Kidney (tissue), 22 donors: ENCODE measurements at places on chromosomes 5 and 9. TPM values are rescaled to one million over a fixed set of nuclear protein-coding genes. Genes with fewer than 3 reads are reported as not detected.

Gene PTGDS
- total RNA-seq, result 236 TPM

Gene FOXD4L4
- 0.31 TPM for total RNA-seq

Gene TLN1
- 376 TPM for total RNA-seq

Gene ASTN2
- total RNA-seq, result 11.5 TPM

Gene TCF7
- total RNA-seq, result 15.6 TPM

Gene COL15A1
- total RNA-seq, result 42.0 TPM

Gene CDH9
- 2.1 TPM for total RNA-seq

Gene EDIL3
- 32.8 TPM for total RNA-seq

Gene LECT2
- total RNA-seq, result not detected

Gene RNF180
- total RNA-seq, result 23.0 TPM

Gene CEP120
- 22.1 TPM for total RNA-seq

GRCh38 chr5:83715236-83716065 is 5.2 kb downstream of the HAPLN1 start:
- DNase-seq, result no peak

- no peak for DNase-seq
Measured at GRCh38 chr5:79743846-79744605, 54.4 kb downstream of the CMYA5 start.

DNA sequence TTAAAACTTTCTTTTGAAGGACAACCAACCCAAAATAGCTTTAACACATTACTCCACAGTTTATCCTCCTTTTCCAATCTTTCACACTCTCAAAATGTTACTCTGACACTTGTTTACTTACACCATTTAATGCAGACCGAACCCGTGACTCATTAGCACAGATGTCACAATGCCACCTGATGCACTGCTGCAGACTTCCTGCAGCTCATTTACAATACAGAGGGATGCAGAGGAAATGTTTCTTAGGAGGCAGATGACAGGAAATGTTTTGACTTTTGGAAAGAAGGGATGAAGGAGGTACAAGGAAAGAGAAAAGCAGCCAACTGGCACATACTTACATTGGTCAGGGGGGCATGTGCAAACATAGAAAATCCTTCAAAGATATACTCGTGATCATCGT is 39.0 kb downstream of the DROSHA start:
- DNase-seq, result no peak

GRCh38 chr5:17379100-17379951 is 118.7 kb upstream of the TAF11L2 start:
- DNase-seq, result peak; percentile 29

GRCh38 chr5:57783693-57784092 is 301.1 kb upstream of the ACTBL2 start:
- DNase-seq, result no peak

- DNase-seq, result no peak
Measured at GRCh38 chr9:77543131-77543822, 104.8 kb downstream of the GNA14 start.

DNA sequence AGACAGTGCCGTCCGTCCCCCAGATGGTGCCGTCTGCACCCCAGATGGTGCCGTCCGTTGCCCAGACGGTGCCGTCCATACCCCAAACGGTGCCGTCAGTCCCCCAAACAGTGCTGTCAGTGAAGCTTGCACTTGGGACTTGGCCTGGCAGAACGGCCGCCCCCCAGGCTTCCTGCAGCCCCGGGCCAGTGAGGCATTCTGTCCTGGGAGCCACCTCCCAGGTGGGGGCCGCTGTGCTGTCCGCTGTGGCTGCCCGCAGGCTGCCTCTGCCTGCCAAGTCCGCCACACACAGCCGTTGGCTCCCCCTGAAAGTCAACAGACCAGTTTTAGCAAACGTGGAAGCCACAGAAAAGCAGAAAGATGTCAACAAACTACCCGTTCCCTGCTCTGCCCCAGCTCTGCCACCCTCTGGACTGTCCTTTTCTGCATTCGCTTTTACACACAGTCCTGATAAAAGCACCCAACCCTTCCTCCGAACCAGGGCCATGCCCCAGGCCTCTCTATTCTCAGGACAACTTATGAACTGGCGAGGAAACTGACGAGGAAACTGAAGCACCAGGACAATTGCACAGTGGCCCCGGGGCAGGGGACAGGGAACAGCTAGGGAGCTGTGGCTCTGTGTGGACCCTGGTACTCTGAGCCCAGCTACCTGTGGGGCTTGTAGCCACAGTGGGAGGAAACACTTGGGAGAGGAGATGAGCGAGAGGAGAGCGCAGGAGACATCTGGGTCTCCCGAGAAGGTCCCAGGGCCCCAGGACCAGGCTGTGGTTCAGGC is 39.6 kb upstream of the RXRA start:
- no peak for DNase-seq

- peak; percentile 64 for DNase-seq
Measured at GRCh38 chr9:102985162-102985895, 9.8 kb upstream of the CYLC2 start.

DNA sequence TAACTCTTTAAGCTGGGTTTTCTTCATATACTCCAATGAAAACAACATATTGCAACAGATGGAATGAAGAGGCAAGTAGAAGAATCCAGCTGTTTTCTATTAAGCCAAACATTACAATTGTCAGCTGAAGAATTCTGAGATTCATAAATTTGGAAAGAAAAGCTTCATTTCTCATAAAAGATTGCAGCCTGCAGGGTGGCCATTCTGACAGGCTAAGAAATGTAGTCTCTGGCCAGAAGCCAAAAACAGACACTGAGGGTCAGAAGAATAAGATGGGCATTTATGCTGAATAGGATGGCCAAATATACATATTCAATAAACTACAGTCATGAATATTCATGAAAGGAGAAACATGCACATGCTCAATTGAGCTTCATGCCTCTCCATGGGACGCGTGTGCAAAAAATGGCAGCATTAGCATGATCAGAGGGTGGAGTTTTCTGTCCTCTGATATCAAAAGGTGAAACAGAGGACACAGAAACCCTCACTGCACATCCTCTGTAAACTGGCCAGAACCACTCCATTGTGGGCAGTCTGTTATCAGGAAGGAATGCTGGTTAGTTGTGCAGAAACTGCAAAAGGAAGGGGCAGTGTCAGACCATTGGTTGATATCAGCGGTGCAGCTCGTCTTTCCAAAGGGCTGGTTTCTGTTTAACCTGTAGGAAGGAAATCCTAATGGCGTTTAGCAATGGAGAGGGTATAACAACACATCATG is 50.2 kb downstream of the FXN start:
- DNase-seq, result no peak

DNA sequence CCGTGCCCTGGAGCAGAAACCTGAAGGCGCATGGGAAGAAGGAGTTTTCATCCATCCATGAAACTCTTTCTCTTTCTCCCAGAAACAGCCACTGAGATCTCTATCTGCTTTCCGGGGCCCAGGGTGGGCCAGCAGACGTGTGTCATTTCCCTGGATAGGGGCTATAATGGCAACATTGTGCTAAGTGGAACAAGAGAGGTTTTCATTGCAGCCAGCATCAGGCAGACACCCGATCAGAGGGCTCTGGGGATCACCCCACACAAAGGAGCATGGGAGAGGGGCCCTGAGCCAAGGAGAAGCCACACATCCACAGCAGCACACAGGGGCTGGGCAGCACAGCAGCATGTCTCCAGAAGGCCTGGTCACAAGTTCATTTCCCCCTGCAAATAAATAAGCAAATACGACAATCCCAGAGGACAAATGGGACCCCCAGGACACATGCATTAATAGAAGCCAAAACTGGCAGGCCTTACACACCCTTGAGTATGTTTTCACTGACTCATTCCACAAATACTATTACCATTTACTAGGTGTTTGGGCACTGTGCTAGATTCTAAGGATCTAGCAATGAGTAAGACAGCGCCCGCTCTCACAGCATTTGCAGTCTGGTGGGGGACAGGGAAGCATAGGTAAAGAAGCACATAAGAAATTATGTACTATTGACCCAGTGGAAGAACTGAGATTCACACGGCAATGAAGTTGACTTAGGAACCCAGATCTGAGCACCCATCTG is 4.3 kb upstream of the AFAP1L1 start:
- no peak for DNase-seq

DNA sequence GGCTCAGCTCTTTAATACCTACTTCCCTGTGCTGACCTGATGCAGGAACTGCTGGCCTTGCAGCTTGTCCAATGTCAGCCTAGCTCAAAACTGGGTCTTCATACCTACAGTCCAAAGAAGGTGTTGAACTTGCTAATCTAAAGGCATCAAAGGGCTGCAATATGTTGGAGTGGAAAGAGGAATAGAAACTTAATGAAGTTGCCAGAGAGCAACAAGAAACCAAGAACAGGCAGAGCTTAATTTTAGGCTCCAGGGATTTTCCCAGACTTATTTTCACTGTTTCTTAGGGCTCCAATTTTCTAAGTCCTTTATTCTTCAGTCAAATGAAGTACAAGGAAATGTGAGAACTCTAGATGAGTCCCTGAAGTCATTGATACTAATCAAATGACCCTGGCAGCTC is 17.6 kb upstream of the ERCC6L2 start:
- DNase-seq, result no peak

DNA sequence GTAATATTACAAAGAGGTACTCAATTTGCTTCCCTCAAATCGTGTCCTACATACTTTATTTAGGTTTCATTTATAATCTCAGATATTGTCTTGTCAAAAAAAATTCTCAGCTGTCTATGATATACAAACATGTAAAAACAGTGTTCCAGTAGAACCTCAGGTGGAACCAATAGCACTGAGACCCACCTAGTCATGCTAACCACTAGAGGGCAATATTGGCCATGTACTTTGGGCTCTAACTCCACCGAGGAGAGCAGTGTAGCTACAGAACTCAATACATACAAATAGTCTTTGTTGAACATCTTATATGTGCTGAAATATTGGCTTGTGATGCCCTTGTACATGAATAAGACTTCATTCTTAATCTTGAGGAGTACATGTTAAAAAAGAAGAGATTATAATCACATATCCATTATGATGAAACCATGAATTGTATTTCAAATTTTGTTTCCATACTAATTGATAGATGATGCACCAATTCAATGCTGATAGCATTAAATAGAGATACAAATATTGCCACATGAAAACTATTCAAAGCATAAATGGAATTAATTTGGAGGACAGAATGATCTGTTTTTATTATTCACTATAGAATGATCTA is 71.2 kb upstream of the CNTLN start:
- DNase-seq, result no peak

DNA sequence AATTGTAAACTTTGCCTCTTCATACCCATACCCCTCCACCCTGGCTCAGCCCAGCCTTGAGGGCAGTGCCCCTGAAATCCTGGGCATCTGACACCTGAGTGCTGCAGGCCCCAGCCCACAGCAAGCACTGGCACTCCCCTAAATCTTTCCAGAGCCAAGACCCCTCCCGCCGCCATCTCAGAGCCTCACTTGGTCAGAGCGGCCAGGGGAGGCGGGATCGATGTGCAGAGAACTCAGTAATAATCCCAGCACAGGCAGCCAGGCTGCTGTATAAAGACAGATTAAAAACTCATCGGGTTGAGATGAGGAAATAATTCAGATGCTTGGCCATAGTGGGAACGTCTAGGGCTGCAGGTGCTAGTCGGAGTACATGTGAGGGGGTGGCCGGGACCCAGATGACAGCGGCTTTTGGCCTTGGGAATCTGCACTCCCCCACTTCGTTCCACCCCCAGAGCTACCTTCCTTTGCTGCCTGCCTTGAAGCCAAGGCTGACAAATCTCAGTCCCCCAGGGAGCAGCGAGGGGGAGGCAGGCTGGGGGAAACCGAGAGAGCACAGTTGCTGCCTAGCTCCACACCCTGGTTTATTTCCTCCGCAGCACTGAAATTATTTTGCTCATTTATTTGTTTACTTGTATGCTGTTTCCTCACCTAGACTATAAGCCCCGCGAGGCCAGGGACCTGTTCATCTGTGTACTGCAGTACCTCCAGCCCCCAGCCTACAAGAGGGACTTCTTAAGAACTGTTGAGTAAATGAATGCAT is 19.5 kb upstream of the ARAP3 start:
- DNase-seq, result no peak

GRCh38 chr9:91491624-91492023 is 68.0 kb upstream of the NFIL3 start:
- no peak for DNase-seq

DNA sequence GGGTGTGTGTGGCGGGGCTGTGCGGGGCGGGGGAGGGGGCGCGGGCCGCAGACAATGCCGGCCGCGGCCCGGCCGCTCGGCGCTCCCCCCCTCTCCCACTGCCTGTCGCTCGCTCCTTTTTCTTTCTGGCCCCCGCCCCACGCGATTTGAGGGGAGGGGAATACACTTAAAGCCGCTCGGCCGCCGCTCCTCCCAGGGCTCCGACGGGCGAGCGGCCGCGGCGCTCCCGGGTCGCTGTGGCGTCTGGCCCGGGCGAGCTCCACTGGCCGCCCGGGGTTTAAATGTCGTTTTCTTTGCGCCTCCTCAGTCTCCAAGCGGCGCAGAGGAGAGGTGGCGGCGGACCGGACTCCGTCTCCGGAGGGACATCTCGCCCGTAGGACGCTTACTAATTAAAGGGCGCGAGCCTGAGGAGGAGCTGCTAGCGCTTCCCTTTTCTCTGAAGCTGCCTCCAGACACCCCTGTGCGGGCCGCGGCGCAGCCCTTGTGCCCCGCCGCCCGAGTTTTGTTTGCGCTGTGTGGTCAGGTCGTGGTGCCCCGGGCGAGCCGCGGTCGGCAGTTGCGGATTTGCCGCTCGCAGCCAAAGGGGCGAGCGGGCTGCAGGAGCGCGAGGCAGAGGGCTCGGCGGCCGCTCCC is 1.4 kb downstream of the ZSWIM6 start:
- peak; percentile 79 for DNase-seq

DNA sequence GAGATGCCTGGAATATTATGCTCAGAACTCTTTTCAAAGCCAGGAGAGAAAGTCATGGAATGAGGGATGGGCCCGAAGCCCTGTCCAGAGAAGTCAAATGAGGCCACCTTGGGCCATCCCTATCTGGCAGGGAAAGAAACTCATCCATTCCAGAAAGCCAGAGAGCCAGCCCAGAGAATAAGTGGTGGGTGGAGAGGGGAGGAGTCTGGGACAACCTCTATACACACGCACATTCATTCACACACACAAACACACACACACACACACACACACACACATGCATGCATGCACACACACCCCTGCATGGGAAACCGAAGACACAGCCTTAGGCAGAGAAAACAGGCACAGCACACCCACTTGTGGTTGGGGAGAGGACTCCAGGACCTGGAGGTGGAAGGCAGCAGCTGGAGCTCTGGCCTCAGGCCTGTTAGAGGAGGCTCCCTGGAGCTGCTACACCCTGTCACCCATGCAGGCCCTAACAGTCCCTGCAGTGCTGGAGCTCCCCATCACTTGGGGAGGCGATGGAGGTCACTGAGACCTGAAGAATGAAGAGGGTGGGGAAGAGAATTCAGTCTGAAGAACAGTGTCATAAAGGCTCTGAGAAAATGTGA is 38.0 kb downstream of the TGFBI start:
- DNase-seq, result no peak

GRCh38 chr9:89513837-89514236 is 15.9 kb upstream of the SEMA4D start:
- no peak for DNase-seq

DNA sequence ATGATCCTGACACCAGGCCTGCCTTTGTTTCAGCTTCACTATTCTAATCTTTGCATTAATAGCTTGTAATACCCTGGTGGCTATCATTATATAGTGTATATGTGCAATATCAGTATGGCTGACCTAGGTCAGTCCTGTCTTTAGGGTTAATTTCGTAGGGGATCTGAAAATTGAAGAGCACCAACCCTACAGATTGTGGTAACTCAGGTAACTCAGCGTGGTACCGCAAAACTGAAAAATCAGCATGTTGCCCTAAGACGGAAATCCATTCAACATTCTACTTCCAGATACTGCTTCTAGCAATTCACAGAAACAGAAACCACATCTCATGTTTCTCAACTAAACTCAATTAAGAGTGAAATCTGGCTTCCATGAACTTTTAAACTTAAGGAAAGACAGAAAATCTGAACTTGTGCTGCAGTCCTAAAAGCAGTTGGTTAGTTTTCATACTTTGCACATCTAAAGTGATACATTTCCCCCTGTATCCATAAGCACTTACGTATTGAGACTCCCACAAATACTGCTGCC is 78.3 kb downstream of the FNIP1 start:
- no peak for DNase-seq
